KG1 (cell line): ENCODE measurements at places on chromosomes 7 and 10.

DNA sequence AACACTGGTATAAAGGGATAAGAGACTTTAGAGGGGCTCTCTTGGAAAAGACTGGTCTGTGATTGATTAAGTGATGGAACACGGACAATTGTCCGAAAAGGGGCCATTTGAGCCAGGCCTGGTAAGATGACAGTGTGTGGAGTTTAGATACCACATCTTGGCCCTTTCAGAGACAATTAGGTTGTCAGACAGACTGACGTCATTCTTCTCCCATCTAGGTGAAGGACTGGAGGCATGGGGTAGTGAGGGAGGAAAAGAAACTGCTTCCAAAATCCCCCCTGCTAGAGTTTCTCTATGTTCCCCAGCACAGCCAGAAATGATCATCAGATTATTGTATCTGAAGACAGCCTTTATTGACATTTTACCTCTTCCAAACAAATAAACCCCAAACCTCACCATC, 84.8 kb upstream of the MYO3A start:
- DNase-seq: no peak

- no peak for DNase-seq
Observed at GRCh38 chr7:93407239-93407638, 167.3 kb downstream of the CALCR start.

- no peak for DNase-seq
Observed at GRCh38 chr10:46555713-46556514, 544 bp downstream of the GPRIN2 start.

GRCh38 chr10:113382691-113383090, 170.2 kb upstream of the HABP2 start:
- DNase-seq: peak; percentile 49
